ENCODE measurements at places on chromosomes 16 and 17. TPM values are rescaled to one million over a fixed set of nuclear protein-coding genes. Genes with fewer than 3 reads are reported as not detected.

ZNF597 gene
- 2.7 TPM for total RNA-seq

HNF1B gene
- 0.19 TPM for total RNA-seq

TOX3 gene
- total RNA-seq: not detected

DPEP2 gene
- under 0.01 TPM for total RNA-seq

C16orf89 gene
- 1.1 TPM for total RNA-seq

C17orf100 gene
- 0.38 TPM for total RNA-seq

EPOP gene
- total RNA-seq: 1.5 TPM

CIITA gene
- total RNA-seq: 0.77 TPM

DPEP3 gene
- not detected for total RNA-seq

MYADML2 gene
- total RNA-seq: not detected

CTRB1 gene
- not detected for total RNA-seq

RAB26 gene
- total RNA-seq: 0.58 TPM

MT1G gene
- 1.5 TPM for total RNA-seq

CDRT15 gene
- total RNA-seq: not detected

STH gene
- total RNA-seq: not detected

OR3A3 gene
- not detected for total RNA-seq

SMPD3 gene
- total RNA-seq: 0.19 TPM

GCGR gene
- total RNA-seq: not detected

NPIPA7 gene
- total RNA-seq: not detected

CCL4 gene
- not detected for total RNA-seq

EXOC7 gene
- total RNA-seq: 87.0 TPM

CEMP1 gene
- not detected for total RNA-seq

OR2C1 gene
- total RNA-seq: under 0.01 TPM

WNT3 gene
- 2.0 TPM for total RNA-seq

ACTG1 gene
- total RNA-seq: 7,714 TPM

DNAI2 gene
- total RNA-seq: not detected

RPTOR gene
- total RNA-seq: 19.7 TPM

SLC2A4 gene
- under 0.01 TPM for total RNA-seq

NPTX1 gene
- total RNA-seq: 5.6 TPM

TPPP3 gene
- total RNA-seq: 0.28 TPM

SSTR5 gene
- not detected for total RNA-seq

MARCHF10 gene
- under 0.01 TPM for total RNA-seq

SHISA6 gene
- under 0.01 TPM for total RNA-seq

KRTAP1-5 gene
- total RNA-seq: 1.9 TPM

SLFN12L gene
- total RNA-seq: 0.19 TPM

C16orf96 gene
- under 0.01 TPM for total RNA-seq

HSD17B2 gene
- total RNA-seq: 0.38 TPM

TSPAN10 gene
- 0.58 TPM for total RNA-seq

IRX3 gene
- total RNA-seq: 4.2 TPM

CCDC200 gene
- total RNA-seq: not detected

STAT5A gene
- total RNA-seq: 16.6 TPM

TXNL4B gene
- 6.9 TPM for total RNA-seq

TIMP2 gene
- total RNA-seq: 51.9 TPM

MRPL38 gene
- 28.2 TPM for total RNA-seq

SERPINF2 gene
- total RNA-seq: 0.19 TPM

KCNG4 gene
- not detected for total RNA-seq

CLEC10A gene
- not detected for total RNA-seq

PLA2G10 gene
- not detected for total RNA-seq

Data from regular cardiac myocyte (primary cell).